ENCODE measurements at places on chromosomes 1 and 21.

- DNase-seq, result no peak
Measured at GRCh38 chr1:7633506-7634245, 137.4 kb upstream of the VAMP3 start.

DNA sequence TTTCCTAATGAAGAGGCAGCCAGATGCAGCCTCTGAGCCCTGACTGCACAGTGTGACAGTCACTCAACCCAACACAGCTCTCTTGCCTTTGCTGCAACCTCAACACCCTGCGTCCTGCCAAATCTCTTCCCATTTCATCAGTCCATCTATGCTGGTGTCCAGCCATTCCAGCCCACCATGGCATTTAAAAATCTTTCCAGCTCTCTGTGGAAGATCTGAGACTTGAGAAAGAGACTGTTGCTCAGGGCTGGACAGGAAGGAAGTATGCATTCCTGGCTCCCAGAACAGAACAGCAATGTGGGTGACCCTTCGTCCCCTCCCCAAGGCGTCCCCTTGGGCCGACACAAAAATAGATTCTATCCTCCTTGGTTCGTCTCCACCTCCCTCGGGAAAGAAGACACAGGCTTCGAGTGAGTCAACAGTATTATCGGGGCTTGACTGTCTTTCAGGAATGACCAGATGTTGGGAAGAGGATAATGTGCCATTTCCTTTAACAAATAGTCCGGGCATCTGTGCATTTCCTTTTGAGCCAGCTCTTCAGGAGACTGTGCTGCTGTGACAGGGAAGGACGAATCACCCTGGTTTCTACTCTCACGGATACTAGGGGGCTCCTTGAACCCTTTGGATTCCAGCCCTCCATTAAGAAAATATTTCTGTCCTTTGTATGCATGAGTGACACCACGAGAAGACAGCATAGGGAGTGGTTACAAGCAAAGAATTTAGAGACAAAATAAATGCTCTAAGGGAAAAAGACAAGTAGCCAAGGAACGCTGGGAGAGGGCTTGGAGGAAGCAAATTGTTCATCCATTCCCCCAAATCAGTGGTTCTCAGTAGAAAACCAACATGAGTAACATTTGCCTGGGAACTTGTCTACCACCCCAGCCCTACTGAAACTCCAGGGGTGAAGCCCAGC lies 111.4 kb upstream of the CDC42BPA start:
- no peak for DNase-seq

- DNase-seq, result no peak
Measured at GRCh38 chr1:33758698-33759097, 105.2 kb upstream of the HMGB4 start.

DNA sequence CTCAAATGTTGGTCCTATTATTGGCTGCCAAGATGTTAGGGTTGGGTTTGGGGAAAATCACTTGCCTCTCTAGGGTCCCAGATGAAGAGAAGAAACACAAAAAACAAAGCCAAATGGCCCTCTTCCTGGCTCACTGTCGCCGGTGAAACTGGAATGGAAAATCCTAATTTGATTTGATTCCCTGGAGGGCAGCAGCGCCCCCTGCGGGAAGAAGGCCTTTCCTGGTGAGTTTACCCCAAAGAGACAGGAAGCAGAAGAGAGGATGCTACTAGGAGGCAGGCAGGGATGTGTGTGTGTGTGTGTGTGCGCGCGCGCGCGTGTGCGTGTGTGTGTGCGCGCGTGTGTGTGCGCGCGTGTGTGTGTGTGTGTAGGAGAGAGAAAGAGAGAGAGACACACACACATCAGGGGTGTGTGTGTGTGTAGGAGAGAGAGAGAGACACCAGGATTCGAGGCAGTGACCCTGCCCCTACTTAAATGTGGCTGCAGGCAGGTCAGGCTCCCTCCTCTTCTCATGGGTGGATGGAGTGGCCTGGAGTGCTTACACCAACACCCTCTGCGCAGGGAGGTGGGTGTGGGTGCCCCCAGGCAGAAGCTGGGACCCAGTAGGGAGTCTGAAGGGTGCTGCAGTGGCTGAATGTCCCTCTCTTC lies 3.1 kb upstream of the SELENON start:
- peak; percentile 90 for DNase-seq

DNA sequence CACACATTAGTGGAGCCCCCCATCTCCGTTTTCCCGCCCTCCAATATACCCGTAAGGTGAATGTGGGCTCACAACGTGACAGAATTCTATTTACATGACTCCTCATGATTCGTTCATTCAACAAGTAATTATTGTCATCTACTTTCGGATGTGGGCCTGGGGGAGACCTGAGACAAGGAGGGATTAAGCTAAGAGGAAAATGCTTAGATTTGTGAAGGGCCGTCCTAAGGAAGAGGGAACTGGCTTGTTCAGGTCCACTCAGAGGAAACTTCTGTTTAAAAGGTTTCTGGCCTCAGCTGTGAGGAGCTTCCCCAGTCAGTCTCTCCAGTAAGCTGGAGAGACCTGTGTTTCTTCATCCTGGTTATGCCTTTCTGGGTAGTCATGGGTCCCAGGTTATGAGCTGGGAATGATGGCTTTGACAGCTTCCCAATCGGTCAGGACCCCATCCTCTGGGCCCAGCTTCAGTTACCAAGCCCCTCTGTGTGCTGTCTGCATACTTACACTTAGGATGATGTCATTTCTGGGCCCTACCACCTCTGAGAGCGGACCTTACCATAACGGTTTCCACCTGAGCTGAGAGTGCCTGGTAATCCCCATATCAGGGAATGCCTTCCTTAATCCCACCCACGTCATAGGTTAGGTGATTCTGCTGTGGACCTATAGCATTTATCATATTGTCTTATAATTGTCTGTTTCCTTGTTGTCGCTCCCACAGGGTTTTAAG lies 687 bp upstream of the ERI3 start:
- DNase-seq, result no peak

DNA sequence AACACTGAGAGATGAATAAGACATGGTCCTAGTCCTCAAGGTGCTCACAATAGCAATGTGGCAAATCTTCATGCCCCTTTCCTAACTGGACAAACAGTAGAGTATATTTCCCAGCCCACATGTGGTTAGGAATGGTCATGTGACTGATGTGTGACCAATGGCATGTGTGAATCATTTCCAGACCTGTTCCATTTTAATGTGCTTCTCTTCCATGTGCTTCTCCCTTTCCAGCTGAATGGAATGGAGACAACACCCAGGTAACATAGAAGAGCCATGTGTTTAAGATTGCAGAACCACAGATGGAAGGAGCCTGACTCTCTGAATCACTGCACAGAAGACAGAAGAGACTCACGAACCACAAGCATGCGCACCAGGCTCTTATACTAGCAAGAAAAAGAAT lies 409.9 kb upstream of the NFIA start:
- no peak for DNase-seq

GRCh38 chr1:211959221-211959620 lies 76.1 kb downstream of the INTS7 start:
- no peak for DNase-seq

DNA sequence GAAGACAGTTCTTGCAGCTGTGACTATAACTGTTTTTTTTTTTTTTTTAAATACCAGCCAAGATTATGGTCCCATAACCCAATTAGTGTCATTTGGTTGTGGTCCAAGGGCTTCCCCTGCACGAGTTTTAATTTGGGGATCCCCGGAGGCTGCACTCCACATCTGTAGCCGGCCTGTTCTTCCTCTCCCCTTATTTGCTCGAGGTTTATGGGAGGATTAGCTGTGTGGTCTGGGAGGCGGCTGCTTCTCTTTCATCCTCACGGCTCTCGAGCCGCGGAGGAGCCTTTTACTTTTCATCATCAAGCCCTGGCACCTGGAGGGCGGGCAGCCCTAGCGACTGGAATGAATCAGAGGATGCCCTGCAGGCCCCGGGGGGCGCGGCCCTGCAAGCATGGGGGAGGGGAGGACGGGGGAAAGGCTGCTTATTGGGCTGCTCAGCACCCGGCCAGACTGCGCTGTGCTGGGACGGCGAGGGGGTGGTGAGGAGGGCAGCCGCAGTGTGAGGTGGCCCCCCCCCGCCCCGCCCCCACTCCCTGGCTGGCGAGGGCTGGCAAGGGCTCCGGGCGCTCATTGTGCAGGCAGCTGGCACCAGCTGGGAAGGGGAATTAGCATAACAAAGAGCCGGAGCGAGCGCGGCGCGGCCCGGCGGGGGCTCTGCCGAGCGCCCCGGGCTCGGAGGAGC lies 18.5 kb downstream of the SERTAD4 start:
- peak; percentile 17 for DNase-seq

- no peak for DNase-seq
Measured at GRCh38 chr1:114495486-114495885, 15.5 kb downstream of the TRIM33 start.

- peak; percentile 39 for DNase-seq
Measured at GRCh38 chr21:33157303-33157702, 72.4 kb upstream of the IFNAR2 start.

GRCh38 chr1:156530006-156530405 lies 29.4 kb upstream of the MEF2D start:
- no peak for DNase-seq

GRCh38 chr1:71921935-71922559 lies 360.3 kb downstream of the NEGR1 start:
- no peak for DNase-seq

DNA sequence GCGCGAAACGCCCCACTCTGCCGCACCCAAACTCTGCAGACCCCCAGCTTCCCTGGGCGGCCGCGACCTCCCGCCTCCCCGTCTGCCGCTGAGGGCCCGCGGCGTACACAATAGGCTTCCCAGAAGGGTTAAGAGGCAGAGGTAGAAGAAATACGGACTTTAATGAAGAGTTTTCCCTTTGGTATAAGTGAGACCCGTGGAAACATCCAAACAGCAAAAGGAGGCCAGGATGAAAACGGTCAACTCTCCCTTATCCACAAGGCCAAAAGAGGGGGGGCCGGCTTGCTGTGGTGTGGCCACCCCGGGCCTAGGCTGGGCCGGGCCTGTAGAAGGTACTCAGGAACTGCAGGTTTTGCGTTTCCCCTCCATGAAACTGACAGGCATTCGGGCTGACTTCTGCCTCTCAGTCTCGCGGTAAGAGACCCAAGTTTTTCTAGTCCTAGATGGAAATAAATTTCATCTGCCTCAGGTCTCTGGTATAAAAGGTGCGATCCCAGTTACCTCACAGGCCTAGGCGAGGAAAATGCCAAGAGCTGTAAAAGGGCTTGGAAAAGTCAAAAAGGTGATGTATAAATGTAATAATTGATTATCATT lies 671 bp upstream of the PYGO2 start:
- peak; percentile 54 for DNase-seq

GRCh38 chr21:20551939-20552338 lies 446.3 kb upstream of the NCAM2 start:
- DNase-seq, result no peak

DNA sequence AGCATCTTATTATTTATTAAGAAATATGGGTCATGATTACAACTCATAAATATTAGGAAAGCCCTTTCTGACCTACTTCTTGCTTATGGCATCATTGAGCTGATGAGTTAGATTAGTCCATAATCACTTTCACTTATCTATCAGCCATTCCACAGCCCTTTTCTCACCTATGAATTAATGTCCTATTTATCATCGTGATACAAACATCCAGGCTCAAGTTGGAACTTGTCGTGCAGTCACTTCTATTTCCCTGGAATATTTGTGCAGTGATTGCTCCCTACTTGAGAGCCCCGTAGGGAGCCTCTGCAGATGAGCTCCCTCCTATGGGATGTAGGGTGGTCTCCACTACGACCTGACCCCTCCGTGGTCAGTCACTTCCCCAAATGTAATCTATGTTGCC lies 8.1 kb upstream of the F3 start:
- no peak for DNase-seq

DNA sequence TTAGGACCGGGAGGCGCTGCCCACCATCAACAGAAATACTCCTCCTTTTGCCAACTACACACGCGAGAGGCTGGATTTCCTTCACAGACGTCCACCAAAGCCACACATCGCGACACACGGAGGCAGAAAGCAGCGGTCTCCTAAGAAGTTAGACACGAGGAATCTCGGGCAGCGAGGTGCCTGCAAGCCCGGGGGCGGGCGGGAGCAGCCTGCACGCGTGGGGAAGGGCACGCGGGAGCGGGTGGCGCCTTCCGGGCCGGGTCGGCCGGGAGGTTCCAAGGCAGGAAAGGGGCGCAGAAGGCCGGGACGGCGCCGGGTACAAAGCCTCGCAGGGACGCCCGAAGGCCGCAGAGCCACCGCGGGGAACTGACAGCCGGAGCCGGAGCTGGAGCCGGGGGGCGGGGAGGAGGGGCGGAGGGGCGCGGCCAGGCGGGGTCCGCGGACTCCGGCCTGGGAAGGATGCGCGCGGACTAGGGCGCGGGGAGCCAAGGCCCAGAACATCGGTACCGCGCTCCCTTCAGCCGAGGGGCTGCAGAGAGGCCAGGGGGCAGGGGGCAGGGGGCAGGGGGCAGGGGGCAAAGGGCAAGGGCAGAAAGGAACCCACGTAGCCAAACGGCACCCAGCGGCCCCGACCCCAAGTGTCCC lies 722 bp downstream of the NPHP4 start:
- peak; percentile 32 for DNase-seq

GRCh38 chr1:153742411-153743142 lies 14.7 kb downstream of the INTS3 start:
- DNase-seq, result peak; percentile 35

- DNase-seq, result no peak
Measured at GRCh38 chr1:6299557-6300165, 38.8 kb upstream of the GPR153 start.

GRCh38 chr1:6958407-6959030 lies 173.3 kb downstream of the CAMTA1 start:
- no peak for DNase-seq

DNA sequence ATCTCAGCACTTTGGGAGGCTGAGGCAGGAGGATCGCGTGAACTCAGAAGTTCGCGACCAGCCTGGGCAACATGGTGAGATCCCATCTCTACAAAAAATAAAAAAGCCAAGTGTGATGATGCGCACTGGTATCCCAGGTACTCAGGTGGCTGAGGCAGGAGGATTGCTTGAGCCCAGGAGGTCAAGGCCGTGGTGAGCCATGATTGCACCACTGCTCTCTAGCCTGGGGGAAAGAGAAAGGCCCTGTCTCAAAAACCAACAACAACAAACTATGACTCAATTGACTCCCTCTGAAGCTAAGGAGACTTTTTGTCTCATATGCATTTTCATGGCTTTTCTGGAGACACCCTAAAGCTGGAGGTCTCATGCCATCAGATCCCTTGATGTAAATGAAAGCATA lies 118.8 kb downstream of the CCDC185 start:
- no peak for DNase-seq

DNA sequence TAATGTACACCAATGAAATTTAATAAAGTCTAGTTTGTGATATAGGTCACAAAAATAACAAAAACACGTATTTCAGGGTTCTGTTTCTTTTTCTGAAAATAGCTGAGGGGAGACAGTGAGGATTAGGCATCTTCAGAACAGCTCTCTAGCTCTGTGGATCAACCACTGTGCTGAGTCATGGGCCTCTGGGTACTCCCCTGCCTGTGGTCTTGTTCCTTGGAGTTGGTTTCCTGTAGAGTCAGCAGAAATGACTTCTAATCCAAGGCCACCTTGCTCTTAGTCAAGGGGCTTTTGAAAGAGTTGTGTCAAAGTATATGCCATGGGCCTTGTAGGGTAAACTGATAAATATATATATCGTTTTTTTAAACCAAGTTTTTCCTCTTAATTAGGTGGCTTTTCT lies 141.8 kb upstream of the ZRANB2 start:
- DNase-seq, result peak; percentile 50

GRCh38 chr21:45071874-45072737 lies 2.3 kb upstream of the ADARB1 start:
- DNase-seq, result no peak

GRCh38 chr1:69082312-69082711 lies 485.4 kb upstream of the LRRC7 start:
- no peak for DNase-seq

GRCh38 chr1:22236900-22237299 lies 94.0 kb upstream of the WNT4 start:
- no peak for DNase-seq

GRCh38 chr21:37208056-37208721 lies 58.9 kb downstream of the VPS26C start:
- peak; percentile 73 for DNase-seq

Measured in Kasumi-1 (cell line).